ENCODE measurements at places on chromosomes 16 and 17. TPM values are rescaled to one million over a fixed set of nuclear protein-coding genes. Genes with fewer than 3 reads are reported as not detected.

MT4 gene
- not detected for total RNA-seq

TLCD2 gene
- 6.2 TPM for total RNA-seq

MIS12 gene
- total RNA-seq: 17.4 TPM

ITPRIPL2 gene
- total RNA-seq: 48.1 TPM

DOC2A gene
- 1.9 TPM for total RNA-seq

KRTAP9-3 gene
- not detected for total RNA-seq

SLC9A5 gene
- total RNA-seq: 1.1 TPM

SPEM1 gene
- total RNA-seq: not detected

CBFB gene
- 57.3 TPM for total RNA-seq

CDRT15 gene
- total RNA-seq: not detected

IL34 gene
- 7.4 TPM for total RNA-seq

SPEM2 gene
- not detected for total RNA-seq

TRIM72 gene
- total RNA-seq: 0.06 TPM

NOD2 gene
- 3.6 TPM for total RNA-seq

KLHDC4 gene
- total RNA-seq: 42.2 TPM

CYGB gene
- 12.6 TPM for total RNA-seq

KRT17 gene
- total RNA-seq: 11.1 TPM

NXN gene
- total RNA-seq: 26.8 TPM

MAPT gene
- total RNA-seq: 2.9 TPM

ABCA9 gene
- total RNA-seq: 2.0 TPM

RRAD gene
- total RNA-seq: 90.9 TPM

ARHGDIG gene
- total RNA-seq: 0.88 TPM

C16orf96 gene
- 0.16 TPM for total RNA-seq

BCAR1 gene
- total RNA-seq: 123 TPM

IKZF3 gene
- total RNA-seq: 10.2 TPM

KRTAP4-1 gene
- not detected for total RNA-seq

IGSF6 gene
- 8.1 TPM for total RNA-seq

MYL11 gene
- total RNA-seq: not detected

NPIPA7 gene
- total RNA-seq: 9.0 TPM

RCVRN gene
- total RNA-seq: not detected

ARL2BP gene
- 61.5 TPM for total RNA-seq

Measured in kidney (tissue), 22 donors.